Right cardiac atrium (tissue), 5 donors: ENCODE measurements at places on chromosomes 3 and 15. TPM values are rescaled to one million over a fixed set of nuclear protein-coding genes. Genes with fewer than 3 reads are reported as not detected.

DNA sequence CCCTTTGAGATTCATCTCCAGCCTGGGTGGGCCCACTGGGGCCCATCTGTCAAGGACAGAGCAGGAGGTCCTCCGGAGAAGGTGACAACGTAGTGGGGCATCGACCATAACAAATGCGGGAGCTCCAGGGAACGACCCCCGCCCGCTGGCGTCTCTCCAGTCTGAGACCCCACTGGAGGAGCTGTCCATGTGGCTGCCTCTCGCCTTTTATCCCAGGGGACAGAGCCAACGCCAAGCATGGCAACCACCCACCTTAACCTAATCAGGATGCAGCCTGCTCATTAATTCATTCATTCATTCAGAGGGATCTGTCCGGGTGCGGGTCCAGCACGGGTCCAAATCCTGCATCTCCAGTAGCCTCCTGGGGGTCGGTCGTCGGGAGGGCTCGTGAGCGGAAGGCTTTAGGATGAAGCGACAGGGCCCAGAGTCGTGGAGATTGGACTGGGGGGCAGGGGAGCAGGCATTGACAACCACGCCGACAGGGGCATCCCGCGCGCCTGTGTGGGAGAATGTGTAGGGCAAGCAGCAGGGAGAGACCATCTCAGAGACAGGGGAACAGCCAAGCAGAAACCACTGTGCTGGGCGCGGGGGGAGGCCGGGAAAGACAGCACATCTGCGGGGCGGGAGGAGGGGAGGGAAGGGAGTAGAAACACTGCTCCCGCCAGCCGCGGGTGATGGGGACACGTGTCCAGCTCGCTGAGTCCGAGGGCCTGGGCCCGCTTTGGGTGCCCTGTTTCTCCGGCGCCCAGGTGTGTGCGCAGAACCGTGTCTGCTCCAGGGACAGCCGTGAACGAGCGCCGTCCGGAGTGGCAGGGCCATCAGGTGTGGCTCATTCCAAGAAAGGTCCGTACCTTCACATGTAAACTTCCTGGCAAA lies 1.9 kb downstream of the PIGZ start:
- no peak for DNase-seq

DNA sequence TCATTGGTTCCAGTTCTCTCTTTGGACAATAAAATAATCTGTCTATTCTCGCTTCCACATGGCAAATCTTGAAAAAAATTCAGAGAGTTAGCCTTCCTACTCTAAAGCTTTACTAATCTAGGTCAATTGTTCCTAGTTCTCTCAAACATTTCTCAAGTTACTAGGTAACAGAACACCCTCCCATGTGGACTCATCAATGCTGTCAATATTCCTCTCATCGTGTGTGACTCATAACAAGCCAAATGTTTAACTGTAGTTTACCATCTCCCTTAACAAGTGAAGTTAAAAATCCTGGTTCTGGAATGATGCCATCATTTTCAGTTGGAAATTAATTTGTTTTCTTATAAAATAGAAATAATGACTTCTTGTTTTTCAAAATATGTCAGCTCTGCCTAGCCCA lies 438.6 kb downstream of the ROBO1 start:
- no peak for DNase-seq

GRCh38 chr3:170290194-170290593 lies 67.3 kb upstream of the SKIL start:
- no peak for DNase-seq

DNA sequence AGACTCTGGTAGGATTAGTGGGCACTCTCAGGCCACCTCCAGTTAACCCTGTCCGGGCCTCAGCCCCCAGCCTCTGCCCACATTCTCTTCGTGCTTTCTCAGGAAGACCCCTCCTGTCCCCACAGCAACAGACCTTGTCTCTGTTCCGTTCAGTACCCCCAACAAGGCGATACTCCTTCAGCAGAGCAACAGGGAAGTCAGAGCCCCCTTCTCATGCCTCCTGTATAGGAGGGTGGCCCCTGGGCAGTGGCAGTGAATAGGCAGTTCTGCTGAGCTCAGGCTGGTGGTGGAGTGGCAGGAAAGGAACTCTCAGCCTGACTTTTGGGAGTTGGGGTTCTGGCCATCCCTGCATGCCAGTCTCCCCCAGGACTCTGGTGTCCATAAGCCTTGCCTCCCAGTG lies 513 bp downstream of the SEMA3B start:
- no peak for DNase-seq

- no peak for DNase-seq
Observed at GRCh38 chr3:43879166-43879565, 188.4 kb downstream of the ABHD5 start.

- no peak for DNase-seq
Observed at GRCh38 chr3:66962664-66963063, 35.4 kb upstream of the KBTBD8 start.

Gene APEH
- 75.7 TPM for total RNA-seq

Gene ACTC1
- total RNA-seq: 12,067 TPM

Gene ITIH3
- 0.54 TPM for total RNA-seq
